ENCODE measurements at places on chromosomes 4 and X. TPM values are rescaled to one million over a fixed set of nuclear protein-coding genes. Genes with fewer than 3 reads are reported as not detected.

GRCh38 chr4:44118971-44119680 lies 329.5 kb downstream of the KCTD8 start:
- H3K4me3 ChIP-seq = no peak overlapping the region
- H3K27me3 ChIP-seq = no peaks in the 10 kb centered on the region
- no peaks in the 10 kb centered on the region for H3K36me3 ChIP-seq
- DNase-seq = no peak
- H3K27ac ChIP-seq = no peak overlapping the region

- no peaks in the 10 kb centered on the region for H3K36me3 ChIP-seq
- H3K4me3 ChIP-seq = no peak overlapping the region
- no peaks in the 10 kb centered on the region for H3K27me3 ChIP-seq
- DNase-seq = no peak
Measured at GRCh38 chr4:94939791-94940519, 182.2 kb downstream of the BMPR1B start.

DNA sequence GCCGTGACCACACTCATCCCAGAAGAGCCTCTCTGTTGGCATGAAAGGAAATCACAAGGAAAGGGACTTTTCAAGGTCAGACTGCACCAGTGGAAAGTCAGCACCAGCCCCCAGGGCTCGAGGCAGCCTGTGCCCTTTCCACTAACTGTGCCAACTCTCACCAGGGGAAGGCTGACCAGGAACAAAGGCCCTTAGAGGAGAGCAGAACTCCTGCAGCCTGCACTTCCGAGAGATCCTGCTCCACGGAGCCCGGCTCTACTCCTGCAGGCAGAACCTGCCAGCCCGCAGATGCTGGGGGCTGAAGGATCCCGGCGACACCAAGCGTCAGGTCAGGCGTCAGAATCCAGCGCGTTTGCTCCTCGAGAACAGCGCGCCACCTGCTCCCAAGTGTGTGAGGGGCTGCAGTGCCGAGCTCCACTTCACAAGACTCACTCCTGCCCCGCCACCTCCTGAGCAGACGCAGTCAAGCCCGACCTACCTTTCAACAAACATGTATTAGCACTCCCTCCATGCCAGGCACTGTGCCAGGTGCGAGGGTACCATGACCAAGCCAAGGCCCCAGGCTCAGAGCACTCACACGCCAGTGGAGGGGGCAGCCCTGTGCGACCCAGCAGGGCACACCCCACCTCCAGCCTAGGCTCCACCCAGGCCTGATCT lies 13.6 kb upstream of the HELT start:
- DNase-seq = no peak
- no peaks in the 10 kb centered on the region for H3K36me3 ChIP-seq
- peaks cover 6% of the 10 kb centered on the region for H3K4me1 ChIP-seq
- H3K4me3 ChIP-seq = peak overlapping the region; percentile 63
- peaks cover 90% of the 10 kb centered on the region for H3K27me3 ChIP-seq

The MAGEA8 gene
- not detected for total RNA-seq

The PLP1 gene
- total RNA-seq = 0.11 TPM

The FGF13 gene
- total RNA-seq = 1.1 TPM

DNA sequence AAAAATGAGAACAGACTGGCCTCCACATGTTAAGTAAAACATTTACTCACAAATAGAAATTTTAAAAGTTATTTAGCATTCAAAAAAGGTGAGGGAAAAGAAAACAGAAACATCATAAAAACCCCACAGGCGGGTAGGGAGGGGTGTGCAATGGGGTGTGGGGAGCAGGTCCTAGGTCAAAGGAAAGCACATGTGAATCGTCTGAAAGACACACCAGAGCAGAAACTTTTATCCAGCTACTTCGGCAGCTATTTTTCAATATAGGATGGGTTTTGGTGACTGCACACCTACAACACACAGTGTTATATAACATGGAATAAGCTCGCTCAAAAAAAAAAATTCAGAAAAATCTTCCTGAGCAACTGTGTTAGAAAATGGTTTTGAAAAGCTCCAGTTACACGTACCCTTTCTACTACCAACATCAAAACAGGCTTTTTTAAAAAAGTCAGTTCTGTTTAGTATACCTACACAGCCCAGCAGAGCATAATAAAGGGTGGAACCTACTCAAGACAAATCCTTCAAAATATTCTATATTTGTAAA lies 1.6 kb downstream of the OTUD4 start:
- H3K36me3 ChIP-seq = peaks cover 10% of the 10 kb centered on the region
- peak overlapping the region; percentile 88 for H3K4me3 ChIP-seq
- peak overlapping the region; percentile 96 for H3K27ac ChIP-seq

DNA sequence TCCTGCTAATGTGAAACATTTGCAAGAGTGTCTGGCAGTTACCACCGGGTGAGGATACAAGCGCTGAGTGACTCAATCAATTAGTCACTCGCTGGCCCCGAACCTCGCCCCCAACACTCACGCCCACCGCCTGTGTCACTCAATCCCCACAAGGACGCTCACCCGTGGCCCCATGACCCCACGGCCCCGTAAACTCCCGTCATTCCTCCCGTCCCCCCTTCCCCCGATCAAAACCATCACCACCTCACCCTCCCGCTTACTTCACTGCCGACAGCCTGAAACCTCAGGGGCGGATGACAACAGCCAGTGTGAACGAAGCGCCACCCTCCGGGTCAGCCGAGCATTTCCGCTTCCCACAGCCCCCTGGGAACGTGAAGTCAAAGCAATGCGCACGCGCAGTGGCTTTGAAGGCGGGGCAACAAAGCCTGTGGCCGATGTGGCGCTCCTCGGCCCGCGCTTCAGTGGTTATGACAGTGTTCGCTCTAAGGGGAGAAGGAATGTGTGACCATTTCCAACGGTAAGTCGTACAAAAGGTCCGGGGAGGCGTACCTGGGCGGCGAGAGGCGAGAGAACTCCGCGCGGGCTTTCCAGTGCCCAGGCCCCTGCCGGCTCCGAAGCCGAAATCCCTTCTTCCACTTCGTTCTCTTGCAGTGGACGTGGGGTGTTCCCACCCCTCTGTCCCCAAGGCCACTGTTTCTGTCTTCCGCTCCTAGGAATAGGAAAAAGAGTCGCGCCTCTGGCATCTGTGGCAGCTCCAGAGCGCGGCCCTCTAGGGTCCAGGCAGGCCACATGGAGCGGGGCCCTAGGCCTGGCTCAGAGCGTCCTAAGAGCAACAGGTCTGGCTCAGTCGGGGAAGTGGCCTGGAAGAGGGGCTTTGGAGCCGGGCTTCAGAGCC lies at the start of gene ZNF674:
Gene ZNF674 (minus strand): TSS at position 311 of the 895 bp plus-strand sequence. CDS start 3,334 bp downstream, outside the sequence.
- H3K4me1 ChIP-seq = peaks cover 10% of the 10 kb centered on the region
- H3K27ac ChIP-seq = peak within 1 kb of the TSS; percentile 98
- H3K27me3 ChIP-seq = no peaks in the 10 kb centered on the region
- H3K4me3 ChIP-seq = peak within 1 kb of the TSS; percentile 91
- DNase-seq = peak; percentile 81

DNA sequence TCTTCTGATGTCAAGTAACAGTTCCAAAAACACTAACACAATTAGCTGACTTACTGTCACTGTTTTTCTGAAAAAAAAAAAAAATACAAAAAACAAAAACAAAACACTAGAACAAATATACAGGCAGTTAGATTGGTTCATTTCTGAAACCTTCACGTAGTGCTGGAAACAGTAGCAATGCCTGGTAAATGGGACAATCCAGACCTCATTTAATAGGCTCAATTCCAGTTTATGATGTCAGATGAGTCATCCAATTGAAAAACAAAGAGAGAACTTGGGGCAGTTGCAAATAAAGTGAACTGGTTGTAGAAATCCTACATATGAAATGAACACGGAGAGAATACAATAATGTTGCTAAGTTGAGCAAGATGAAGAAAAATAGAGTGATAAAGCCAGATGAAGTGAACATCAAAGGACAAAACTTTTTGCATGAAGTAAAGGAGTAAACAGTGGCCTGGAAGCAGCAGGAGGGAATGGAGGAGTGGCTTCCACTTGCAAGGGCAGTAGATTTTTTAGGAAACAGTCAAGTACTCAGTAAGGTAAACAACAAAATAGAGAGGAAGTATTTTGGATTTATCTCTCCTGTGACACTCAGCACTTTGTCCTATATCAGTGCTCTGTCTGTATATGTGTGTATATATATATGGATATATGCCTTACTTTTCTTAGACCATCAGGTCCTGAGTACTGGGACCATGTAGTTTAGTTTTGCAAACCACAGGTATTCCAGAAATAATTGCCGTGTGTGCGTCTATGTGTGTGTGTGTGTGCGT lies 39.3 kb upstream of the MAGEA10 start:
- no peak overlapping the region for H3K27ac ChIP-seq
- DNase-seq = no peak
- no peaks in the 10 kb centered on the region for H3K27me3 ChIP-seq
- no peaks in the 10 kb centered on the region for H3K4me1 ChIP-seq

- H3K27ac ChIP-seq = no peak overlapping the region
- no peak overlapping the region for H3K4me3 ChIP-seq
- no peaks in the 10 kb centered on the region for H3K27me3 ChIP-seq
- no peaks in the 10 kb centered on the region for H3K4me1 ChIP-seq
- H3K36me3 ChIP-seq = peaks cover 5% of the 10 kb centered on the region
Measured at GRCh38 chr4:176102414-176103063, 36.9 kb downstream of the WDR17 start.
